ENCODE measurements at places on chromosomes 12 and 14.
A peak's percentile ranks its signal among the peaks of the same experiment; 100 is the strongest.

DNA sequence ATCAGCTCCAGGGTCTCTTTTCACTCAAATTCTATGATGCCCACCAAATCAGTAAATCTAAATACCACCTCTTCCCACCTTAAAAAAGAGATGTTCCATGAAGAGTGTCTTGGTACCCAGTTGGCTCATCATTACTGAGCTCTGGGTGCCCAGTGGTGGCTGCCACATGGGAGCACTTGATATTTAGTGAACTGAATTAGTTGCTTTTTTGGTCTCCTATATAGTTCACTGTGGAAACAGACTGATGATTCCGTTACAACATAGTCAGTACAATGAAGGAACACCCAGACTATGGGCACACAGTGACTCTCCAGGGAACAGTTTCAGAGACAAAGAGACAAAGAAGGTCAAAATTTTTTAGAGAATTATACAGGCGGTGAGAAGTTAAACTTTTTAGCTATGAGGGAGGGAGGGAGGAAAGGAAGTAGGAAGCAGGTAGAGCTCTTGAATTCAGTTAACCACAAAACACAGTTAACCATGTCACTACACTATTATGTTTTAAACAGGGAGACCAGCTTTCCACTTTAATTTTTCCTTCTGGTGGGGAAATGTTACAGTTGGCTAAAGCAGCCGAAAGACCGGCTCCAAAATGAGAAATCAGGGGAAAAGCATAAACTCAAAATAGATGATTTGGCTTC is 14.6 kb upstream of the YY1 start:
- DNase-seq: no peak

DNA sequence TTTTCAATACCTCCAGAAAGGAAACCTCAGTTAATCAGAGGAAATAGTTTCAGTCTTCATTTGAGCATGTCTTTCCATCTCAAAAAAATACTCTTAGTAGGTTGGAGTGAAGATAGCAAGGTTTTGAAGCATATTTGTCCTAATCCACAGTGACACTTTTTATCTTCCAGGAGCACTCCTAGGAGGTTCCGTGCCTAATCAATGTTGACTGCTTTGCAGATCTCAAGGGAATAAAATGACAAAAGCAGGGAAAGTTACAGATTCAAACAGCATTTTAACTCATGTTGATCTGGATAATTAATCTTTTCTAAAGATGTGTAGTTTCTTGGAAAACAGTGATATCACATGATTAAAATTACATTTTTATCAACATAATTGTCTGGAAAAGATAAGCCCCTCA is 213.9 kb downstream of the ANO6 start:
- DNase-seq: no peak

- DNase-seq: no peak
Measured at GRCh38 chr14:30193845-30194501, 266.3 kb upstream of the PRKD1 start.

DNA sequence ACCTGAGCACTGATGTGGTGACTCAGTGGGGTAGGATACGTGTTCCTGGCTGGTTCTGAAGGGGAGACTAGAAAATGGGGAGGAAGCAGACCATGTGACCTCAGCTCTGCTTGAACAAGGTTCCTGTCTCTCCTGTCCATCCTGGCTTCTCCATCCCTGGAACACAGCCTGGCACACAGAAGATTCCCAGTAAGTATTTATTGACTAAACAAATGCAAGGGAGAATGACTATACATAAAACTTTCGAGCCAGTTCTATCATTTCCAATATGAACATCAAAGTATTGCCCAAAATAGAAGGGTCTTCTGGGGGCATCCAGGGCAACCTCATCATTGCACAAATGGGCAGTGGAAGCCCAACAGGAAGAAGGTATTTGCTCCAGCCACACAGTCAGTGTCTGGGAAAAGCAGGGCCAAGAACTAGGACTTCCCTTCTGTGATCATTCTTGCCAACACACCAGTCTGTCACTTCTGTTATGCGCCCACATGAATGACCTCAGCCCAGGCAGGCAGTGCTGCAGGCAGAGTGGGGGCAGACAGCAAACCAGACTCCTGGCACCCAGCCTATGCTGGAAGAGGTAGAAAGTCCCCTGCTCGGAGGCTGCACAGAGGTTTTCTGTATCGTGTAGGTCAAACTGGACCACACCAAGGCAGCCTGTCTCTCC is 5.6 kb upstream of the SERPINA9 start:
- no peak for DNase-seq

DNA sequence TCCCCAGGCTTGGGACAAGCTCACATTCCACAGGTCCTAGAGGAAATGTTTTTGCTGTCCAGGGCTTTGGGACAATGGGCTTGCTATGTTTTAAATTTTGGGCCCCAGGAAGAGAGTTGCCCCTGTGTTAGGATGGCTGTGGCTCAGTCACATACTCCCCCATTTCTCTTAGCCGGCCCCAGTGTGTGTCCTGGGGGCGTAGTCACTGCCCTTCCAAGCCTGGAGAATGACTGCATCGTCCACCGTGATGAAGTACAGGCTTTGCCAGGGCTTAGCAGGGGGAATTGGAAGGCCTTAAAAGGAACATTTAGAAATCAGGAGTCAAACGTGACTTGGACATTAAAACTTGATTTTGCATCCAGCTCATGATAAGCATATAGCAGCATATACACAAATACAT is 293.6 kb downstream of the CACNA1C start:
- DNase-seq: no peak

DNA sequence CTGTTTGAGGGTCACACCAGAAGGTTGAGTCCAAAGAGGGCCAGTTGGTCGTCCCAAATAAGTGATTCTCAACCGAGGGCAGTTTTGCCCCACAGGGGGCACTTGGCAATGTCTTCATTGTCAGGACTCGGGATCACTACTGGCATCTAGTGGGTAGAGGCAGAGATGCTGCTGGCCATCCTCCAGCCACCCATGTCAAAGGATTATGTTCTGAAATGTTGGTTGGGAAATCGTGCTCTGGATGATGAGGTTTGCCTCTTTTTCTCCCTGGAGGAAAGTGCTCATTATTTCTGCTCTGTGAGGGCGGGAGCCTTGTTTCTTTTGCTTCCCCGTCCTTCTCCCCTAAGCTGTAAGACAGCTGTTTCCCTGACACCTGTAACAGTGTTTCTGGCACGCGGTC is 3.6 kb downstream of the ZNF839 start:
- DNase-seq: peak; percentile 11

DNA sequence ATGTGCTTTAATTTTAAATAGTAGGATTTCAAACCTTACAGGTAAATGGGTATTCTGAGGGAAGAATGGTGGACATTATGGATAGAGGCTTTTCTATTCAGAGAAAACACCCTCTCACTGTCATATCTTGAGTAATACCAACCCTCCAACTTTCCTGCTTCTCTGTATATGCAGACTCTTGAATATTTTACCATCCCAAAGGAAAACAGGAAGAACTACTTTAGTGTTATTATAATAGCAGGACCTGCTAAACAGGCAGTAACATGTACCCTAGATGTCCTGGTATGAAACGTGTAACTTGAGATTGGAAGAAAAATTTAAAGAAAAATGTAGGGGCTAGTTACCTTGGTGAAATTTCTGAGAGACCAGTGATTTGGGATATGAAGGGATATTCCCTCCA is 82.9 kb upstream of the TRHDE start:
- no peak for DNase-seq

DNA sequence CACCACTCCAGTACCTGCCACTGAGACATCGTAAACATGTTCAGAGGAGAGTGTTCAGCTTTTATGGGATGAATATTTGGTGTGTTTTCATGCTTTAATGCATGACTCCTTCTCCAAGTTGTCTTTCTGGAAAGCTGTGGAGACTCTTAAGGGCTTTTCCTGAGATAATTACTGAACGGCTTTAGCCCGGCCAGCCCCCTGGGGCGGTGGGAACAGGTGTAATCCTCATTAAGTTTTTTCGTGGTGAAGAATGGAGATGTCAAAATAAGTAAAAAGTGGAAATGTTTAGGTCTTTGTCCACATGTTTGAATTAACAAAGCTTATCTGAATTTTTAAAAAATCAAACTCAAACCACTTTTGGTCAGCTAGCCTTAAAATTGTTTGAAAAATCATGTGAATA is 1.5 kb downstream of the SYNE2 start:
- DNase-seq: no peak

- DNase-seq: no peak
Measured at GRCh38 chr12:93086288-93086727, 157.2 kb upstream of the EEA1 start.

DNA sequence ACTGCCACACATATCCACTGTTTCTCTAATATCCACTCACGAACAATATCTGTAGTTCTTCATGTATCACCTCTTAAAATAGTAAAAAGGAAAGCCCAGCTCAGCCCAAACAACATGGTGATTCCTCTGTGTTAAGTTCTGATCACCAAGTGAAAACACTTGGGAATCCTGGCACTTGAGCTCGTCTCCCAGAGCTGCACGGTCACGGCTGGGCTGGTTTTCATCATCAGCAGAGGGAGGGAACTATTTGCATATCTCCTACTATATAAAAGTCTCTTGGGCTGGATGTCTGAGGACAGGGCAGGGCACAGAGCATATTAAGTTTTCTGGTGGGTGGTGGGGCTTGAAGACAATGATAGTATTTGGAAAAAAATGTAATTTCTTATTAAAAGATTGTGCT is 870.6 kb downstream of the TMEM121 start:
- DNase-seq: no peak
